Mucosa of gallbladder (tissue), 1 donor: ENCODE measurements at places on chromosomes 13 and 19. TPM values are rescaled to one million over a fixed set of nuclear protein-coding genes. Genes with fewer than 3 reads are reported as not detected.

ZNF699 gene
- 6.3 TPM for total RNA-seq

ZNF30 gene
- 3.8 TPM for total RNA-seq

GATAD2A gene
- total RNA-seq: 110 TPM

ZNF98 gene
- total RNA-seq: 0.89 TPM

CEBPA gene
- 22.2 TPM for total RNA-seq

SYT3 gene
- 0.32 TPM for total RNA-seq

CD70 gene
- not detected for total RNA-seq

LSR gene
- total RNA-seq: 229 TPM

DNA sequence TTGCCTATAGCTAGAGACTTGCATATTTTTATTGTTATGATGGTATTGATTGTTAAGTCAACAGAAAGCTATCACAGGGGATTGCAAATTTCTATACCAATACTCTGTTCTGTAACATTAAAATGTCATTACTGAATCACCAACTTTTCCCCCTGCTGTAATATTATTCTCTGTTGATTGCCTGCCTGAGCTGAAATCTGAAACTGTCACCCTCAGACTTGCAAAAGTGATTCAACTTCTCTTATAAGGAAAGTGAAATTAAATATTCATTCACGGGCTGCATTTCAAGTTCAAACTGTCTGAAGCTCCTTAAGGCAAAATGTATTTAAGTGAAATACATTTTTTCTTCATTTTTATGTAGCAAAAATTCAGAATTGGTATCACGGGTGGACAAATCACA lies 723.2 kb downstream of the PCDH9 start:
- no peak for DNase-seq

DNA sequence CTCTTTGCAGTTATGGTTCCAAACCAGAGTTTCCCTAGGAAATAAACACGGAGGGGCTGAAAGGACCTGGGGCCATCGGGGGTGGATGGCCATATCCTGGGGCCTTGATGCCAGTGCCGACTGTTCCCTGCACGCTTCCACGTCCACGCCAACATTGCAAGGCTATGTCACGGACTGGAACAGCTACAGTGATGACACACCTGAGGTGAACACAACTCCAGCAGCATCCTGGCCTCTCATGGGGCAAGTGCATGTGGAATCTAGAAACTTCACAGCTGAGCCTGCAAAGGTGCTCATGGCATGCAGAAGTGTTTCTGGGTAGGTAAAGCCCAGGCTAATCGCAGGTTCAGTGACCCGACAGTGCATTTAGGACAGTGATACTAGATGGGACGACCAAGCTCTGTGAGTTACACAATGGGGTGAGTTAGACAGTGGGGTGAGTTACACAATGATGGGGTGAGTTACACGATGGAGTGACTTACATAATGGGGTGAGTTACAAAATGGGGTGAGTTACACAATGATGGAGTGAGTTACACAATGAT lies 52.0 kb upstream of the GAS6 start:
- DNase-seq: no peak

- no peak for DNase-seq
Observed at GRCh38 chr13:98875146-98875729, 102.6 kb downstream of the DOCK9 start.

DNA sequence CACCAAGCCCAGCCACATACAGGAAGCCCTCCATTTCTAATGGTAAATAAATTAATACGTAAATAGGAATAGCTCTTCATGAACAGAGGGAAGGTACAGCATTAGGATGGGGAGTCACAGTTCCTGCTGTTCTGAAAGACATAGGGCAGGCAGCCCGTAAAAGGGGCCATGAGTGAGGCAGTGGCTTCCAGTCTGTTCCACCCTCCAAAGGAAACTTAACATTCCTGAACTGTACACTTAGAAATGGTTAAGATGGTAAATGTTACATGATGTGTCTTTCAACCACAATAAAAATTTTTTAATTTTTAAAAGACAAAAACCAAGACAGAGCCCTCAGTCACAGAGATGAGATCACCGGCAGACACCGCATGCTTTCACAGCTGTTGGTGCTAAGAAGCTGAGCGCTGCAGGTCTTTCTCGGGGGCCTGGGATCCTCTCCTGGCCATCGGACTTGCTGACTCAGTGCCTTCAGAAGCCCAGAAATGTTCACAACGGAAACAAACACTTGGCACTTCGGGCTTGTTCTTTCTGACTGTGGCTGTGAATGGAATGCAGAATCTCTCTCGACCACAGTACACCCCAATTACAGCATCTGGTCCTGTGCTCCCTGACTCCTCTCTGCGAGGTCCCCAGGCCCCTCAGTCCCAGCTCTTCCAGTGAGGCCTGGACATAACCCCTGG lies 36.4 kb downstream of the EPS15L1 start:
- DNase-seq: peak; percentile 65

- DNase-seq: no peak
Observed at GRCh38 chr13:26480246-26480855, 77.1 kb upstream of the WASF3 start.

GRCh38 chr13:102508411-102508810 lies 88.4 kb upstream of the TPP2 start:
- DNase-seq: no peak

DNA sequence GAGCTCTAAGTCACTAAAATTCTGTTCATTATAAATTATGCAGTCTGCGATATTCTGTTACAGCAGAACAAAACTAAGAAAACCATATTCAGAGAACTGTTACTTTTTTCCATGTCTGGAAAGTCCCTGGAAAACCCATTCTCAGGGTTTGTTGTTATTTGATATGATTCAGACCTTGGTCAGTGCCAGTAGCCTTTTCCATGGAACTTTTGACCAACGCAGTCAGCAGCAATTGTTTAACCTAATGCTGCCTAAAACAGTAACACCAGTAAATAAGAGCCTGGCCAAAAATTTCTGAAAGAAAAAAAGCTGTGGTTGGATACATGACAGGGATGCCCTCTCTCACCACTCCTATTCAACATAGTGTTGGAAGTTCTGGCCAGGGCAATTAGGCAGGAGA lies 402.7 kb downstream of the TBC1D4 start:
- DNase-seq: no peak

DNA sequence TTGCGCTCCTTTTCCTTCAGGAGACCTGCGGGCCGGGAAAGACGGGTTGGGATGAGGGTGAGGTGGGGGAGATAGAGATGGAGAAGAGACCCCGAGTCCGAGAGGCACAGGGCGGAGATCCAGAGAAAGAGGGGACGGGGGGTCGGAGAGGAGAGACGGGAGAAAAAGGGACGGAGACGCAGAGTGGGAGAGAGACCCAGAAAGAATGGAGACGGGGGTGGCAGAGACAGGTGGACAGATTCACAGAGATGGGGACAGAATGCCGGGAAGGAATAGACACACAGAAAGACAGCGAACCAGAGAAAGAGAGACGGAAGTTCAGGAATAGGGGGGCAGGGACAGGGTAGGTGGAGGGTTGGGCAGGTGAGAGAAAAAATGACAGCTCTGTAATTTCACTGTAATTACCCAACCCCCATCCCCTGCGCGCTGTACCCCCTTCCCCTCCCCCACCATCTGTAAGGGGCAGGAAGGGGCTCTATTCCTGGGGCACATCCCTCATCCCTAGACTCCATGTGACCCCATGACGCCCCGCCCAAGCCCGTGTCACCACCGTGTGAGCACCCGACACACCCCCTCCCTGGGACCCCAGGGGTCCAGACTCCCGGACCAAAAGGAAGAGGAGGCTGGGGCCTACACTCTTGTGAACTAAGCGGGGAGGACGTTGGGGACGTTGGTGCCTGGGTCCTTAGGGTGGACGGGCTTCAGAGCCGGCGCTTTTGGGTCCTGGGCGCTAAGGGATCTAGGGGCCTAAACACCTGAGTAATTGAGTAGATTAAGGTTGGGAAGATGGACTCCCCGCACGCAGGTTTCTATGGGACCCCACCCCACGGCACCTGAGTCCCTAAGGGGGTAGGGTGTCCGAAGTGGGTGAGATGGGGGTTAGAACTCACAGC lies 967 bp downstream of the DBP start:
- DNase-seq: no peak

DNA sequence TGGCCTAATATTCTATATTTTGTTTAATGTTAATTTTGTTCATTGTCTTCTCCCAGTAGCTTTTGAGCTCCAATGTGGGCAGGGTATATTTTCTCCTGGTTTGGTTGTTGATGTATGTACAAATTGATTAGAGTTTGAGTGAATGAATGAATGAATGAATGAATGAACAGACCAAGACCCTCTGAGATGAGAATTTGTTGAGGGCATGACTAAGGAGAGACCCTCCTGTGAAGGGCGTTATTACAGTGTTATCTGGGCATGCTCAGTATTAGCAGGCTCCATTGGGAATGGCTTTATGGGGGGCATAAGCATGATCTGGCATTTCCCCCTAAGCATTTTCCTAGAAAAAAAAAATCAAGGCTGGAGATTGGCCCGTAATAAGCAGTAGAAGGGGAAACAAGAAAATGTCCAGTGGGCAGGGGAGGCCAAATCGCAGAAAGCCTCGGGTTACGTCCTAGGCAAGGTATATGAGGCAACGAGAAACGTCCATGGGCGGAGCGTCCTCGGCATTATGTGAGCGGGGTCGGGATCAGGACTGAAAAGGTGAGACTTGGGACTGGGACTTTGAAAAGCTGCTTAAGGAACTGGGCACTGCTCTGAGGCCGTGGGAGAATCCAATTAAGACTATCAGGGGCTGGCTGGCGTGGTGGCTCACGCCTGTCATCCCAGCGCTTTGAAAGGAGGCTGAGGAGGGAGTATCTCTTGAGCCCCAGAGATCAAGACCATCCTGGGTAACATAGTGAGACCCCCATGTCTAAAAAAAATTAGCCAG lies 904 bp upstream of the ARHGAP33 start:
- DNase-seq: no peak

GRCh38 chr19:49101160-49101559 lies 13.0 kb upstream of the LIN7B start:
- DNase-seq: no peak

GRCh38 chr19:18380843-18381242 lies 5.1 kb upstream of the GDF15 start:
- DNase-seq: no peak

DNA sequence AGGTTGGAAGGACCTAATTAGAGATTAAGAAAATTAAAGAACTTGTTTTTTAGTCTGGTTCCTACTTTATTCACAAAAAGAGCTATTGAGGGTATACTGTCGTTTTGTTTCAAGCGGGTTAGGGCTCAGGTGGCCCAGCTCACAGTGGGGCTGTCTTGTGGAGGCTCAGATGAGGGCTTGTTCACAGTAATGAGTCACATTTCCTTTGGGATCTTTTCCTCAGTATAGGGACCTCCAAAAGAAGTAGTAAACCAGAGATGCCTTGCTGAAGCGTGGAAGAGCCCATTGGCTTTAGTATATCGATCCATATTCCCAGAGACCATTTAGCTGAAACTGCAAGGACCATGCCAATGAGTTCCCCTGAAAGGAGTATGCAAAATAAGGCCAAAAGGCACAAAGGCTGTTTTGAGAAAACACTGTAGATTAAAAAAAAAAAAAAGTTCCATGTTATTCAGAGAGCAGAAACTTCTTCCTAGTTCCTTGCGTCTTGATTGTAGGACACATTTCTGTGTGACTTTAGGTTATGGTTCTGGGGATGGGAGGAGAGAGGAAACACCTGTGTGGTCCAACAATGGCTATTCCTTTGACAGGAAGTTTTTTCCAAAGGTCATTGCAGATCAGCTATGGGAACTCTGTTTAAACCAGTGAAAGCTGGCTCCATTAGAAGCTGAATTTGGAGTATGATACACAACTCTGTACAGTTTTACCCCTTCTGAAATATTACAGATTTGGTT lies 32.8 kb upstream of the GPI start:
- DNase-seq: no peak

DNA sequence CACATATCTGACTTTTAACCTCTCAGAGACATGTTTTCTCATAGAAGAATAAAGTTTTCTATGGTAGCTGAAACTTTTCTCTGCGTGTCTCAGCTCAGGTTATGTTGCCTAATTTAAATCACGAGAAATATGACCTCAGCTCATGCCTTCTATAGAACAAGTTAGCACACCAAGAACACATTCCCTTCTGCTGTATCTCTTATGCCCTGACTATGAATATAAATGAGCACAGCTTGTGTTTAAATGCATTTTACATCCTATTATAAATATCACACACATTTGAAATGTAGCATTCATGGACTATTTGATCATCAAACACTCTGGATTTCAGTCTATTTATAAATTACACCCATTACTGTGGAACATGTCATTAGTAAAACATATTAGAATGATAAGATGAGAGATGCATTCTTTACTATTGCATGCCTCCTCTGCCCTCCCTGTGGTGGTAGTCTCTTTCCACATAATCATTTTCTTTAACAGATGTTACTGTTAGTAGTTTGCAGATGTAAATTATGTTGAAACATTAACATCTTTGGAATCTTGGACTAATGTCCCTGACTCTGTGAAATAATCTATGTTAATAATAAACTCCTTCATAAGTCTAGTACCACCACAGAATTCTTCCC lies 2044.9 kb upstream of the PCDH20 start:
- no peak for DNase-seq

- no peak for DNase-seq
Observed at GRCh38 chr13:99989276-99990125, 7.9 kb downstream of the ZIC2 start.

- no peak for DNase-seq
Observed at GRCh38 chr19:35738021-35738886, 4.0 kb downstream of the IGFLR1 start.

DNA sequence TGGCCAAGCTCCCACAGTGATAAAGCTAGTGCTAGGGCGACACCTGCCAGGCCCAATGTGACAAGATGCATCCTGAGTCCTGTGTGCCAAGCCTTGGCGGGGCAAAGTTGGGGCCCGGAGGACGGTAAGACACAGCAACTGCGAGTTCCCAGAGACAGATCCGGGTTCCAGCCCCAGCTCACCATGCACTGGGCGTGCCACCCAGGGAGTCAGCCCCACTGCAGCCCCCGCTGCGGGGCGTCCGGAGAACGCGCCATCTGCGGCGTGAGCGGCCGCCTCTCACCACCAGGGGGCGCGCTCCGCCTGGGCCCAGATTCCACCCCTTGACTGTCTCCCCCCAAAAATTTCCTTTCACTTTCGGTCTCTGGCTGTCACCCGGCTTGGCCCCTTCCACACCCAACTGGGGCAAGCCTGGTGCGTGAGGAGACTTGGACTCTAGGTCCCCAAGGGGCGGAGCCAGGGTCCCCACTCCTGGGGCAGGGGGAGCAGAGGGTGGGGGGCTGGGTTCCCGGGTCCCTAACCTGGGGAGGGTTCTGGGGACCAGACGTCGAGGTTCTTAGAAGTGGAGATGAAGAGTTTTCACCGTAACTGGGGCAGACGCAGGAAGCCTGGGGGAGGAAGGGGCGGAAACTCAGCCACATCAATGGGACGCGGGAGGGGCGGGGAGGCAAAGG lies at the start of gene FLT3LG:
Gene FLT3LG, plus strand, starts transcription at position 348 of the 674 bp plus-strand sequence. CDS start 425 bp downstream, outside the sequence.
- peak; percentile 77 for DNase-seq

GRCh38 chr13:96053003-96053703 lies at the start of gene UGGT2:
UGGT2 (minus strand) TSS chr13:96053401; CDS start chr13:96053312, 89 bp downstream.
- peak; percentile 94 for DNase-seq

- no peak for DNase-seq
Observed at GRCh38 chr13:81551036-81551435, 1210.1 kb upstream of the SPRY2 start.

DNA sequence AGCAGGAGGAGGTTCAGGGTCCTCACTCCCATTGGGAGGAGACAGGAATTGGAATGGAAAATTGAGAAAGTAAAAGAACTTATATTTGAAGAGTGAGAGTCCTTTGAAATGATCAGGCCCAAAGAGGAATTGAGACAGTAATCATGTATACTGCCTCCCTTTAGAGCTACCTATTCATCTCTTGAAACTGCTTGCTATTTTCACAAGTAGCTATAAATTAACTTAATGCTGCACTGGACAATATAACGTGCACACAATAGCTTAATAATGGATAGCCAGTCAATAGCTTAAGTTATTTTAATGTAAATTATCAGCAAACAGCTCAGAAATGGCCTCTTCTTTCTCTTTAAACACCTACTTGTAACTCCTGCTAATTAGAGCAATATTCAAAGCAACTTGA lies 46.6 kb upstream of the MYCBP2 start:
- no peak for DNase-seq
